ENCODE measurements at places on chromosomes 2 and 18.
A peak's percentile ranks its signal among the peaks of the same experiment; 100 is the strongest.

GRCh38 chr18:5275872-5276271 is 19.7 kb downstream of the ZBTB14 start:
- no peak for DNase-seq

DNA sequence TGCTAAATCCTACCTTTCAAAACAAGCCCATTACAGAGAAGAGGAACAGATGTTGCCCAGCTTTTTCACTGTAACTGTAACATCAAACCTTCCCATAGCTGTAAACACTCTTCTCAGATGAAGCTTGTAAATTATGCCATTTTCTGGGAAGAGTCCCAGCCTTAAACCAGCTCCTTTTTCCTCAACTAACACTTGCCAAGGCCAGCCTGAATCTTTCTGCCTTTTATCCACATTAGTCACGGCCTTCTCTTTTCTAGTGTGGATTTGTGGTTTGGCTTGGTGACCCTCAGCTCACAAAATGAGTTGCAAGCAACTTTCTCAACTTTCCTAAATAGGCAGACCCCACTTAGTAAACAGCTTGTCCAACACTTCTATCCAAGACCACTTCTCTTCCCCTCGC is 90.2 kb downstream of the CABLES1 start:
- no peak for DNase-seq

- DNase-seq = no peak
Measured at GRCh38 chr18:1019191-1019590, 114.5 kb downstream of the ADCYAP1 start.

GRCh38 chr18:23330423-23330822 is 122.7 kb upstream of the RIOK3 start:
- peak; percentile 17 for DNase-seq

DNA sequence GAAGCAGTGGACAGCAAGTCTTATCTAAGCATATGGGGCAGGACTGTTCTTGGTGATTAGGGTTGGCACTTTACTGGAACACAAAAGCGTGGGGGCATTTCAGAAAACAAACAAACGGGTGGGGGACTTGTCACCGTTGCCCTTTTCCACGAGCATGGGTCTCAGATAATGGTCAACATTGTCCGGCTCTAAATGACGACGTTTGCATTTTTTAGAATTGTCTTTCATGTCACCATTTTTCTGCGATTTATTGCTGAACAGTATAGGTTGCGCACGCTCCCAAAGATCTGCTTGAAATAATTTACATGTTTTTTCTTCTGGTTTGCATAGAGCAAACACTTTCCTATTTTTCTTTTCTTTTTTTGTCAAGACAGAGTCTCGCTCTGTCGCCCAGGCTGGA is 46.6 kb upstream of the TBC1D8 start:
- no peak for DNase-seq

Measured in GM13977 (cell line).